Brain microvascular endothelial cell (primary cell): ENCODE measurements at places on chromosomes 7 and 10.
A peak's percentile ranks its signal among the peaks of the same experiment; 100 is the strongest.

DNA sequence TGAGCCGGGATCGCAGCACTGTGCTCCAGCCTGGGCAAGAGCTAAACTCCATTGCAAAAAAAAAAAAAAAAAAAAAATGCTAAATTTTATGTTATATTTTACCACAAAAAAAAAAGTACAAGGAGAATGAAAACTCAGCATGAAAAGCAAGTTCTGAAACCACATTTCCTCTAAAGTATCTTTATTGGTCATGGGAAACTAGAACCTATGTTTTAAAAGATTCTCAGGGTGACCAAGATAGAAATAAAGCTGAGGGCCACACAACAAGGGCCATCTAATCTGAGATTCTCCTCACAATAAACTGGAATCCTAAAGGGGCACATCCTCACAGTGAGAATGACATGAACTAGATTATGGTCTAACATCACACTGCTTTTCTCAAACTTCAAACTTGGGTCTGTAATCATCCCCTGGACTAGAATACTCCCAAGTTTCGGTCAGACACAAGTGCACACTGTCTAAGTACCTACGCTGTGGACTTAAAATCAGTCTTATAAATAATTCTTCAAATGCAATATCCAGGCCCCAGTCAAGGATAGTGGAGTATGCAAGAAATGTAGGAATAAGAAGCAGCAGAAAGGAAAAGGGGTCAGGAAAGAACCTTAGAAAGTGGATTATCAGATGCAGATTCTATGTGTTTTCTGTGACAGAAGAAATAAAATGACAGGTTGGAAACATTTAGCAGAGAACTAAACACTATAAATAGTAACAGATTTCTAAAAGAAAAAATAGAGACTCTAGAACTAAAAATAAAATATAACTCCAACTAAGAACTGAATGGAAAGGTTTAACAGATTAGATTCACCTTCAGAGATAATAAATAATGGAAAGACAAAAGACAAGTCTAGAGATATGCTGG is 49.9 kb downstream of the COA1 start:
- DNase-seq: no peak

DNA sequence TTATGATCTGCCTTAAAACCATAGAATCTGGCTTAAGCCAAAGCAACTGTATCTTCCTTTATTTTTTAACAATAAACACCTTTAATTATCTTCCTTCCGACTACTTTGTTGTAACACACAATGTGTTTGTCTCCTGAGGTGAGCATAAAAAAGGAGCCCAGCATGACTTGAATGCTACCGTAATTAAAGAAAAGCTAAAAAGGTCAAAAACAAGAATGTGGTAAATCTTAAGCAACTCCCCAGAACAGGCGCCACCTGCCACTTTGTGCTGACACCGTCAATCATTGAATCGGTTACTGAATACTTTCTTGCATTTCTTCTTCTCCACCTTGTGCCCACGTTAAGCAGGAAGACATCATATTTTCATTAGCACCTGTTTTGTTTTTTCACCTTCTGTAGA is 569.9 kb upstream of the C7orf33 start:
- DNase-seq: no peak

GRCh38 chr10:93926613-93927012 is 32.8 kb downstream of the SLC35G1 start:
- no peak for DNase-seq

DNA sequence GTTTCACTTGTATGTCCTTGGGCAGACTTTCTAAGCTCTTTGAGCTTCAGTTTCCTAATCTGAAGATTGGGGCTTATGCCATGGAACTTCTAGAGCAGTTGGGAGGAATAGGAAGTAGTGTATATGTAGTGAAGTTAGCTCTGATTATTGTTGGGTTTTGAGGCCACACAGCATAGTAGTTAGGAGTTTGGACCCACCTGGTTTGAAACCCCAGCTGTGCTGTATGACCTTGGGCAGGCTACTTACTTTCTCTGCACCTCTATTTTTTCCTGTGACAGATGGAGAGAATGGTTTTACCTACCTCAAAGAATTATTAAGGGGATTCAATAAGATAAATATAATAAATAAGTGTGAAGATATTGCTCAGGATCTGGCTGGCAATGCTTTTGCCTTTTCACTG is 61.4 kb upstream of the ADRB1 start:
- no peak for DNase-seq

DNA sequence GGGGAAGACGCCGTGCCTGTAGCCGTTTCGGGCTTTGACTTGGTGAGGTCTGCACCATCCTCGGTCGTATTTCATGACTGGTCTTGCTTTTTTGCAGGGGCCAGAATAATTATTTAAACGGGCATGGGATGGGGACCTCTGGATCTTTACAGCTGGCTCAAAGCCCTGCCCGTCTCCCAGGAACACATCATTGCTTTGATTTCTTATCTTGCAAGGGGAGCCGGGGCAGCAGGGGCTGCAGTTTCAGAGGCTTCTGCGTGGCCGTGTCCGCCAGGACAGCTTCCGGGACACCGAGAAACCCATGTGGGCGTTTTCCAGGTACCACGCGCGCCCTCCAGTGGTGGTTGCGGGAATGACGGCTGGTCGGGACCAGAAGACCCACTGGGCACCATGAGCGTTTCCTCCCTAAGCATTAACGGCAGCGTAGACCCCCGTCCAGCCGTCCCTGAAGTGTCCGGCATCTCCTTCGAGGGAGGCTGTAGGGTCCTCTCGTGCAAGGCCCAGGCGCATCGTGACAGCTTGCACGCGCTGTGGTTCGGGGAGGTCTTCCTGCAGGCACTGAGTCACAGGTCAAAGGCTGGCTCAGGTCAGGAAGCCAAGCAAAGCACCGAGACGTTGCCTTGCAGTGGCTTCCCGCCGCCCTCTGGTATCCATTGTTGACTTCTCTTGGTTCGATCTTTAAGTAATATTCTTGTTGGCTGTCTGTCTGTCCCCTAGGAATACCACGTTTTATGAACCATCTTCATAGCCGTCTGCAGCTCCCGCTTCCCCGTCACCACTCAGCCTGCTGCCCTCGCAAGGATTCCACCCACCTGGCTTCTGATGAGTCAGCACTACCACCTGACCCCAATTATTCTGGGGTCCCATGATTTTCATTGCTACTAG is 16.2 kb upstream of the ZFAND2A start:
- DNase-seq: peak; percentile 82

DNA sequence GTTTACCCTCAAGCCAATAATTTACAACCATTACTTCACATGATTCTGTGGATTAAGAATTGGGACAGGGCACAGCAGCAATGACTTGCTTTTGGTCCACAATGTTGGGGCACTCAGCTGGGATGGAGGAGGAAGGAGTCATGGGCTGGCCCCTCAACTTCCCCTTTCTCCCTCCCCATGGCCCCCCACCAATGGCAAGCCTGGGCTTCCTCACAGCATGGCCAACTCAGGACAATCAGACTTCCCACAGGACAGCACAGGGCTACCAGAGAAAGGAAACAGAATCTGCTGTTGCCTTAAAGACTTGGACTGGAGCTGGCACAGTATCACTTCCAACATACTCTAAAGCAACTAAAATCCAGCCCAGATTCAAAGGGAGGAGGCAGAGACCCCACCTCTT is 160.7 kb downstream of the PTPN20 start:
- no peak for DNase-seq

DNA sequence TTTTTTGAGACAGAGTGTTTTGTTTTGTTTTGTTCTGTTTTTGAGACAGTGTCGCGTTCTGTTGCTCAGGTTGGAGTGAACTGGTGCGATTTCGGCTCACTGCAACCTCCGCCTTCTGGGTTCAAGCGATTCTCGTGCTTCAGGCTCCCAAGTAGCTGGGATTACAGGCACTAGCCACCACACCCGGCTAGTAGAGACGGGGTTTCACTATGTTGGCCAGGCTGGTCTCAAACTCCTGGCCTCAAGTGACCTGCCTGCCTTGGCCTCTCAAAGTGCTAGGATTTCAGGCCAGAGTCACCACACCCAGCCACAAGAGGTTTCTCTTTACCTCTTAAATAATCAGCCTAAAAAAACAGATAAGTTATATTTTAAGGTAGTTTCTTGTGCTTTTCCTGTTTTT is 8.7 kb upstream of the ARHGAP12 start:
- DNase-seq: no peak

- no peak for DNase-seq
Observed at GRCh38 chr7:46283852-46284251, 362.8 kb upstream of the IGFBP3 start.

DNA sequence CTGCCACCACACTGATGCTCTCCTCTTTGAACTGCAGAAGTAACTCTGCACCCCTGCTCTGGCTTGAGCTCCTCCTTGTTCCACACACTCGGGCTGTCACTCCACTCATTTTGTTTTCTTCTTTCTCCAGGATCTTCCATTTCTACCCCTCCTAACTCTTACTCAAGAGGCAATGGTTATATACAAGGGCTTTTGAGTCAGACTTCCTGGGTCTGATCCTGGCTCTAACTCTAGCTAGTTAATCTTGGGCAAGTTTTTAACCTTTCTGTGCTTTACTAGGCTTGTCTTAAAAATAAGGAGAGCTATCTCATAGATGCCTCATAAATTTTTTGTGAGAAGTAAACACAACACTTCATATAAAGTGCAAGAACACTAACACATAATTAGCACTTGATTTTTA is 45.3 kb upstream of the GNAI1 start:
- no peak for DNase-seq

DNA sequence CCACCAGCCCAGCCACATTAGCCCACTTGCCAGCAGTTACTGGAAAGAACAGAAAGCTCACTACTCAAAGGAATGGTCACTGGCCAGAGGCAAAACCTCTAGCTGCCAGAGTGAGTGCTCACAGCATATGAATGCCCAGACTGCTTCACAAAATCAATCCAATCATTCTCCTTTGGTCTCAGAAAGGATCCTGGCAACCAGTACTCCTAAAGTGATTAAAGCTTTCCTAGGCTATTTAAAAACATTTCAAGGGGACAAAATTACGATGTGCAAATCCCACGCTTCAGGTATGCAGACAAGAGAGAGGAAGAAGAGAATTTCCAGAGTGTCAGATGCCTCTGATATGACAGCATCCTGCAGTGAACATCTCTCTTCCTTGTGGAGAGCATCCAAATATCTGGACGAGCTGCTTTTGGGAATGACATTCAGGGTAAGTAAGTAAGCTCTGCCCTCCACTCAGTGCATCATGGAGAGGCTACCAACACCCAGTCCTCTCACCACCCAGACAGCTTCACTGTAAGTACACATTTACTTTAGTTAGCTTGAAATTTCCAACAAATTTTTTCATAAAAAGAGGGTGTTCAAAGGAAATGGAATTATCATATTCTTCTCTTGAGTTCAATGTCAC is 25.1 kb downstream of the ICA1 start:
- DNase-seq: no peak

GRCh38 chr10:102918817-102919245 is 737 bp downstream of the CNNM2 start:
- no peak for DNase-seq

DNA sequence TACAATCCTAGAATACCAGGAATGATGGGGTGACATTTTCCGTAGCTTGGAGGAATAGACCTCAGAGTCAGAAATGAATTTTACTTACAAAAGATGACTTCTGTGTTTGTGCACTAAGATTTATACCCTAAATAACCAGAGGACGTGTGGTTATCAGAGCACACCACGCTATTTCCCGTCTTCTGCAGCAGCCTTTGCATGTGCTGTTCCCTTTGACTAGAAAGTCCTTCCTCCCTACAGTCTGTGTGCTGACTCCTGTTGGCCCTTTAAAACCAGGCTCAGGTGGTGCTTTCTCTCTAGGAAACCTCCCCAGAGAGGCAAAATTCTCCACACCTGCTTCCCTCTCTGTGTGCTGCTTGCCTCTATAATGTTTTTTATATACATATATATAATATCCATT is 73.3 kb upstream of the SMNDC1 start:
- DNase-seq: no peak

DNA sequence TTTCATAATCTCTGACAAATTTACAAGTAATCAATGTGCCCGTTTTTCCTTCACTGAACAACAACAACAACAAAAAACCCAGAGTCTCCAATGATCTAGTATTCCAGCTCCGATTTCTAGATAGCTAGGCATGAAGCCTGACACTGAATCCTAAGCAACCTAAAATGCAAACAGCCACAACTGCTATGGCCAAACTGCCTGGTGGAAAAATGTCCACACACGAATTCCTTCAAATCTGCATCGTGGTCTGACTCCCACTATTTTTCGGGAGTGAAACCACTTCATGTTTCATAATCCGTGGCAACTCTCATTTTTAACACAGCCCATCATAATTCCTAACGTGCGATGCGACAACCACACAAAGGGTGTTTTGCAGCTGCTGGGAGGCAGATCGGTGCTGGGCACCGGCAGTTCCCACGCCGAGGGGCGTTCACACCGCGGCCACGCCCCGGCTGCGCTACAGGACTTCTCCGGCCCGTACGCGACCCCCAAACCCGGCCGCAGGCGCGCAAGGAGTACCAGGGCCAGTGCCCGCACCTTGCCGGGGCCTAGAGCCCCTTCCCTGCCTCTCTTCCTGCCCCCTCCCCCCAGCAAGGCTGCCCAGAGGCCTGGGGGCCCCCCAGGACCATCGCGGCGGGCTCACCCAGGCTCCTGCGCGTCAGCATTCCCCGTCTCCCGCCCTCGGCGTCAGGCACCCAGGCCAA is 814 bp downstream of the RUFY2 start:
- DNase-seq: peak; percentile 73

- DNase-seq: no peak
Observed at GRCh38 chr10:93579089-93579488, 12.6 kb downstream of the FFAR4 start.
